Hindlimb muscle (tissue), 1 donor: ENCODE measurements at places on chromosomes 4 and X.

GRCh38 chr4:143641361-143641760 lies 59.1 kb downstream of the FREM3 start:
- DNase-seq: no peak

GRCh38 chr4:140617499-140618248 lies 48.9 kb upstream of the UCP1 start:
- DNase-seq: no peak

DNA sequence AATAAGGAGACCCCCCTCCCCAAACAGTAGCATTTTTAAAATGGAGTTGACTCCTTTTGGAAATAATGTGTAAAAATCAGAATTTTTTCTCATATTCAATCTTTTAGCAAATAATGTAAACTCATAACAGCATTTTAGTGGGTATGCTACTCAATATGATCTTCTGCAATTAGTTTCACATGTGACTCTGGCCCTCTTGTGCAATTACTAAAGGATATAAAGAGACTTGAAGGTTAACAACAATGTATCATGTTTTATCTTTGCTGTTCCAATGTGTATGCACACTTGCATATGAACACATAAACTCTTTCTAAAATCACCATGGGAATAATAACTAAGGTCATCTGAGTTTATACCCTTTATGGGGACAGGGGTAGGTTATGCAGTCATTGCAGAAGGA lies 39.9 kb upstream of the RXFP1 start:
- no peak for DNase-seq

DNA sequence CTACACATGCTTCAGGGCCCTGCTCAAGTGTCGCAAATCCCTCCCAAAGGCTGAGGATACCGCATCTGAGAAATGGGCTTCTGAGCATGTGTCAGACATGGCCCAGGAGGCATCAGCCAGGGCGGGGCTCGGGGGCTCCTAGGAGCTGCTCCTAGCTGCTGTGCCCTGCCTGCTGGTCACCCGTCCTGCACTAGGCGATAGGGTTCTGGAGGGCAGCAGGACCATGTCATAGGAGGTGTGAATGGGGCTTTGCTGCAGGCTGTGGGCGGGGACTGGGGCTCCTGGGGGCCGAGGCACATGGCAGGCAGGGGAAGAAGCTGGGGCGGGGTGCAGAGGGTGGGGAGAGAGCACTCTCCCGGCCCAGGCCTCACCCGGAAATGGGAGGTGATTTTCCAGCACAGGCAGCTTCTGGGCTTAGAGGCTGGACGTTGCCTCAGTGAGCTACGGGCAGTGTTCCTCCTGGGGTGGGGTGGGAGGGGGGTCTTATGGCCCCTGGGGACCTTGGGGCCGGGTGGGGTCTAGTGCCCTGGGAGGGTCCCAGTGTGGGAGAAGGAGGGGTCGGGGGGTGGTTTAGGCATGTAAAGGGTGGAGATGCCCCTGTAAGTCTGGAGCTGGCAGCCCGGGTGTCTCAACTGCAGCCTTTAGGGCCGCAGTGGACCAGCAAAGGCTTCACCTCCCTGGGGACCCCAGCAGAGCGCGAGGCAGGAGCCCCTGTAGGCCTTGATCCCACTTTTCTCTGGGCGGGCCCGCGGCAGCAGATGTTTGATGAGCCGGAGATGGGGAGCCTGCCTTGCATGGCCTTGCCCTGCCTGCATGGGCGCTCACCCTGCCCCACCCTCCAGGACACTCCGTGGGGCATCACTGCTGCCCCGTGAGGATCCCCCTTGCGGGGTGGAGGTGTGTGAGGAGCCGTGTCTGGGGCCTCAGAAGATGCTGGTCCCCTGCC lies 98.6 kb upstream of the LRPAP1 start:
- no peak for DNase-seq

DNA sequence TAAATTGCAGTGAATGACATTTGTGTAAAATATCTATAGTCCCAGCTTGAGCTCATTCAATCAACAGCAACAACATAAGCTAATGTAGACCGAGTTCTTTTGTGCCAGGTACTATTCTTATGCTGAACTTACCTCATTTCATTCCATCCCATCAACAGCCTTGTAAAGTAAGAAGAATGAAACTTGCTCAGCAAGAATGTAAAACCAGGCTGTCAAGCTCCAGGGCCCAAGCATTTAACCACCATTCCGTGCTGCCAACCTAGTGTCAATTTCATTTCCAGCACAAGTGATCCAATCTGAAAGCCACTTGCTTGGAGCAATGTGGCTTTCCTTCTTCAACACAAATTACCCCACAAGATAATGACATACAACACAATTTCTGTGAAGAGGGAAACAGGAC lies 36.6 kb downstream of the RASSF6 start:
- no peak for DNase-seq

DNA sequence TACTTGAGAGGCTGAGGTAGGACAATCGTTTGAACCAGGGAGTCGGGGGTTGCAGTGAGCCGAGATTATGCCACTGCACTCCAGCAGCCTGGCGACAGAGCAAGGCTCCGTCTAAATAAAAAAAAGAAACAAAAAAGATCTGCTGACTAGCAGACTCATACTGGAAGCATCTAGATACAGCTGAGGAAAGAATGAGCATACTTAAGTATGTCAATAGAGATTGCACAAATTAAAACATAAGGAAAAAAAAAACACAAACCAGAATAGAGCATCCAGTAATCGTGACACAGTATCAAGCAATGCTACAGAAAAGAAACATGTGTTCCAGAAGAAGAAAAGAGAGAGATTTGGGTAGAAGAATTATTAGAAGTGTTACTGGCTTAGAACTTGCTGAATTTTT lies 105.5 kb upstream of the SPOCK3 start:
- DNase-seq: no peak

DNA sequence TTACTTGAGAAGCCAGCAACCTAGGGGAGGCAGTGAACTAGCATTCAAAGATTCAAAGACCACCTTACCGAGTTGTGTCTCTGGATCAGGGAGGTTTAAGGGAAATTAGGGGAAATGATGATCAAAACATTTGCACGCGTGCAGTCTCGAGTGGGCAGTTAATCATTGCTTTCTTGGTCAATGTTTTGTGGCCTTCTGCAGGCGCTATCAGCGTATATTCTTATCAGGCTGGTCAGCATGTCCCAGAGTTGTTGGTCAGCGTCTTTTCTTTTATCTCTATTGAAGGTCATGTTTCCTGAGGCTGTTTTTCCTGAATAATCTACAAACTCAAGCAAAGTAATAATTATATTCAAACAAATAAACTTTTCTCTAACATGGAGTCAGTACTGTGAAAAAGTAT lies 84.0 kb upstream of the ZNF81 start:
- no peak for DNase-seq

DNA sequence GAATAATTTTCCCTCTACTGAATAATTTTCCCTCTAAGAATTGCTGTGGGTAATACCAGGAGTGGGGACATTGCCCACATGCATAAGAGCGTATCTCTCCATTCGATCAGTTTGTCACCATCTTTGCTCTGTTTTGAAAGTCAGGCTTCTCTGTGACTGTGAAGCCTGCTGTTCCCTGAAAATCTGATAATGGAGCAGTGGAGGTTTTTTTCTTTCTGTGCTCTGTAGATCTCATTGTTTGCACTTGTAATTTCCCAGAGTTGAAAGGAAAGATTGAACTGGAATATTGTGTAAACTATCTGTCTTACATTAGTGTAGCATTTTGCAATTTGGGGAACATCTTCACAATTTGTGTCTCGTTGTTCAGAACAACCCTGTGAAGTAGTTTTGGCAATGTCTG lies 4.3 kb downstream of the ZXDB start:
- no peak for DNase-seq

DNA sequence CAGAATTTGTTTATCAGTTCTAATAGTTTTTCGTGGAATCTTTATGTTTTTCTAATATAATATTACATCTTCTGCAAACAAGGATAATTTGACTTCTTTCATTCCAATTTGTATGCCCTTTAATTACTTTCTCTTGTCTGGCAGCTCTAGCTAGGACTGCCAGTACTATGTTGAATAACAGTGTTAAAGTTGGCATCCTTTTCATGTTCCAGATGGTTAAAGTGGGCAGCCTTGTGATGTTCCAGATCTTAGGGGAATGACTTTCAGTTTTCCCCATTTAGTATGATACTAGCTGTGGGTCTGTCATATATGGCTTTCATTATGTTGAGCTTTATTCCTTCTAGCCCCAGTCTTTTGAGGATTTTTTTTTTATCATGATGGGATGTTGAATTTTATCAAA lies 220.6 kb upstream of the WDFY3 start:
- DNase-seq: no peak

DNA sequence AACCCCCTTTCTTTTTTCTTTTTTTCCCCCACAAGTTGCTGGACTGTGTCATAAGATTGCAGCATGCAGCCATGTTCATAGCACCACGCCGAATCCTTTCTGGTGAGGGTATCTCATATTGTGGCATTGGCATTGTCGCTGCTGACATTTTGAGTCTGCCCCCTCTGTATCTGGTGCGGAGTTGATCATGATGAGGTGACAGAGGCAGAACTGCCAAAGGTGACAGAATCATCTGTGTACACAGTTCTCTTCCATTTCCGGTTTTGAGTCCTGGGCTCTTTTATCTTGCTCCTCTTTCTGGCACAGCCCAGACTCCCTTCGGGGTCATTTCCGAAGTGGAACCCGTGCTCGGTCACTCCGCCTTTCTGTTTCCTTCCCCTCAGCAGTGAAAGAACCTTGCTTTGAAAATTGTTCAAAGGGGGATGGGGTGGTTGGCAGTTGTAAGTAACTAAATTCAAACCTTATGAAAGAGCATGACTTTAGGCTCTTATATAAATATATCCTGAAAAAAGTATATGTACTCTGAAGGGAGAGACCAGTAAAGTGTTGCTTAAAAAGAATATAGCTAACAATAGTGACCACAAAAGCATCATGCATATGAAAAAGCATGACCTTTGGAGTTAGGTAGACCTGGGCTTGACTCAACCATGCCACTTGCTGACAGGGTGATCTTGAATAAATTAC lies 55.0 kb upstream of the BMP2K start:
- DNase-seq: peak; percentile 20

- DNase-seq: no peak
Observed at GRCh38 chr4:181168011-181168805, 1075.0 kb upstream of the TENM3 start.

- no peak for DNase-seq
Observed at GRCh38 chr4:113952452-113953029, 26.9 kb downstream of the ARSJ start.

GRCh38 chrX:83004012-83004411 lies 504.1 kb upstream of the POU3F4 start:
- DNase-seq: no peak

GRCh38 chrX:40245488-40246071 lies 147.8 kb upstream of the BCOR start:
- no peak for DNase-seq

- no peak for DNase-seq
Observed at GRCh38 chr4:11904117-11904535, 475.4 kb upstream of the HS3ST1 start.

- no peak for DNase-seq
Observed at GRCh38 chrX:150334100-150334499, 29.0 kb upstream of the MAMLD1 start.

- DNase-seq: no peak
Observed at GRCh38 chr4:3184725-3185124, 64.2 kb upstream of the MSANTD1 start.

DNA sequence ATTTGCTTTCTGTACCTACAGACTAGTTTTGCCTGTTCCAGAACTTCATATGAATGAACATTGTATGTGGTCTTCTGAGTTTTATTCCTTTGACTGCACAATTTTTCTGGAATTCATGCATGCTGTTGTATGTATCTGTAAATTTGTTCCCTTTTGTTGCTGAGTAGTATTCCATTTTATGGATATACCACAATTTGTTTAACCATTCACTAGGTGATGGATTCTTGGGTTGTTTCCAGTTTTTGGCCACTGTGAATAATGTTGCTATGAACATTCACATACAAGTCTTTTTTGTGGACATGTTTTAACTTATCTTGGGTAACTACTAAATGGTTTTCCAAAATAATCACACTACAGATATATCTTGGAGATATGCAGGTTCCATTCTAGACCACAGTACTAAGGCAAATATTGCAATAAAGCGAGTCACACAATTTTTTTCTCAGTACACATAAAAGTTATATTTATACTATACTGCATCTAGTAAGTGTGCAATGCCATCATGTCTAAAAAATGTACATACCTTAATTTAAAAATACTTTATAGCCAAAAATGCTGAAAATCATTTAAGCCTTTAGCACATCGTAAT lies 58.7 kb downstream of the TSPAN5 start:
- DNase-seq: no peak

DNA sequence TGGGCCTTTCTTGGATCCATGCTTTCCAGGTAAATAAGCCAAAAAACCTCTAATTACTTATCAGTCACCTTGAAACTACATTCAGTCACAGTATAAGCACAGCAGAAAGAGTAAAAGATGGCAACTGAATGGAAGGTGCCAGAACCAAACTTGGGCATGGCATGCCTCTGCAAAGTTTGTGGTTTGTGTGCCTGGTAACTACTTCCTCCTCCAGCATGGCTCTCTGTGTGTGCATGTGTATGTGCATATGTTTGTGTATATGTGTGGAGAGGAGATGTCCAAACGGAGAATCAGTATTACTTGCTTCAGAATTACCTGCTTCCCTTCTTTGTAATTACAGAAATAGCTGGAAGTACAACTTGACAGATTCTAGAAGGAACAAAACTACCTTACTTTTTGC lies 67.5 kb downstream of the AGTR2 start:
- no peak for DNase-seq

GRCh38 chr4:188295899-188296298 lies 156.7 kb downstream of the TRIML1 start:
- peak; percentile 18 for DNase-seq

DNA sequence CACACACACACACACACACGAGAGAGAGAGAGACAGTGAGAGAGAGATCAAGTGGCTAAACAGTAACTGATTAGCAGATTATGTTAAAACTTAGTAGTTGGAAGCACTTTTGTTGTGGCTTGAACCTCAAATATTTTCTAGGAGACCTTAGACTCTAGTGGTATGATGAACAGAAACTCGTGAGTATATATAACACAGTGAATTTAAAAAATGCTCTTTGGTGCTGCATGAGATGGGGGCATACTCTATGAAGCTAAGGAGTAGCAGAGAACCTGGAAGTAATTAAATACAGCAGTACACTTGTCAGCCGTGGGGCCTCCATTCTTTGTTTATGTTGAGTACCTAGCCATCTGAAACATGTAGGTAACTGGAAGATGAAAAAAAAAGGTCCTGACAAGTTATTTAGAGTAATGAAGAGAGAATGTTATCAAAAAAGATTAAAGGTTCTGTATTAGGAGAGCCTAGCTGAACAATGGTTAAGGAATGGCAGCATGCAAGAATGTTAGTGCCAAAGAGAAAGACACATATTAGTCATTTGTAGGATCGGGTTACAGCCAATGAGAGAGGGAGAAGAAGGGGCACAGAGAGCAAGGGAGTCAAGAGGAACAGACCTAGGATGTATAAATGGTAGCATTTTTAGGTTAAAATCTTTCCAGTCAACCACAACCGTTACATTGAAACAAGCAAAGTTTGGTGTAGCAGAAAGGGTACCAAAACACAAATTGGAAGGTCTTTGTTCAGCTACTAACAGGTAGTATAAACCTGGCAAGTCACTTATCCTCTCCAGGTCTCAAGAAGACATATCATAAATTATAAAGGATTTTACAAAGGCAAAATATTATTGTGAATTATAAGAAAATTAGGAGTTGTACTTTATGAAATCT lies 316.7 kb upstream of the DIPK2B start:
- no peak for DNase-seq
